ENCODE measurements at places on chromosomes 7 and 10. TPM values are rescaled to one million over a fixed set of nuclear protein-coding genes. Genes with fewer than 3 reads are reported as not detected.

Gene TUBAL3
- total RNA-seq = not detected

Gene LRIT1
- total RNA-seq = not detected

Gene CACUL1
- 27.1 TPM for total RNA-seq

DNA sequence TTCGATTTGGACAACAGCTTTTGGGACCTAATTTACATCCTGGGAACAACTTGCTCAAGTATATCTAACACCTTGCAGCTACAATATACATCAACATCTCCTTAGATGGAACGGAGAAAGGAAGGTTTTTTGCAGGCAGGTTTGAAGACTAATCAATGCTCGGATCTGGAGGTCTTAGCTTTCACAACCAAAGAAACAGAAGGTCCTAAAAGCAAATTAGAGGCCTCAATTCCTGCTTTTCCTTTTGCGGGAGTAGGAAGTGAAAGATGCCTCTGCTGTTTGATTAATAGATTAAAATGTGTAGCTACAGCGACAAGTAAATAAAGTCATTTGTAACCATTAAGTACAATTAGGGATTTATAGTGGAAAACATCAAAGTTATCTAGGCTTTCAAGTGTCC lies 3.7 kb upstream of the SP8 start:
- DNase-seq = no peak

DNA sequence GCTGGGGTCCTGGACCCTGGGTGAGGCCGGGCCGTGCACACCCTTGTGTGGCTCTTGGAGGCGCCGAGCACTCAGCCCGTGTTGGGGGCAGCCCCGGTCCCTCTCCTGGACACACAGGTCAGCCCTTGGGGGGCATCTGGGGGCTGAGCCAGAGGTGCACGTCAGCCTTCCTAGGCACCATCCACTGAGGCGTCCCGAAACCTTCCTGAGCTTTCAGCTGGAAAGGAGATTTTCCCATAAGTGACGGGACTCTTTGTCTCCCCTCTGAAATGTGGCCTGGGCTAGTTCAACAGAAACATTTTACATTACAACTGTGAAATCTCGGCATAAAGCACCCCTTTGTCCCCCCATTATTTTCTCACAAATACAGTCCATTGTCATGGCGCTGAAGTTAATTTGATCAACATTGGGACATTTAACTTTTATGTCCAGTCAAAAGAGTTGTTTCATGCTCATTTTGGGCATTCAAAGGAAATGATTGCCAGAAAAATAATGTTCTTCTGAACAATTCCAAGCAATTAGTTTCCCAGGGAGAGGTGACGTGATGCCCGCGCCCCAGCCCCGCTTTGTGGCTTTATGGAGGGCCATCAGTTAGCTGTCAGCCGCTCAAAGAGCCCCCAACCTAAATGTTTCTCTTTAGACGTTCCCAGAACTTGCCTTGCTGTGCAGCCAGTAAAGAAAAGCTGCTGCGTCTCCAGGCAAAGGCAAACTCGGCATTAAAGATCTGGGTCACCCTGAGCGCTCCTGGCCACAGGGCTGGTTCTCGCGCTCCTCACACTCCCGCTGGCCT lies 70.8 kb downstream of the NKX6-2 start:
- DNase-seq = no peak

DNA sequence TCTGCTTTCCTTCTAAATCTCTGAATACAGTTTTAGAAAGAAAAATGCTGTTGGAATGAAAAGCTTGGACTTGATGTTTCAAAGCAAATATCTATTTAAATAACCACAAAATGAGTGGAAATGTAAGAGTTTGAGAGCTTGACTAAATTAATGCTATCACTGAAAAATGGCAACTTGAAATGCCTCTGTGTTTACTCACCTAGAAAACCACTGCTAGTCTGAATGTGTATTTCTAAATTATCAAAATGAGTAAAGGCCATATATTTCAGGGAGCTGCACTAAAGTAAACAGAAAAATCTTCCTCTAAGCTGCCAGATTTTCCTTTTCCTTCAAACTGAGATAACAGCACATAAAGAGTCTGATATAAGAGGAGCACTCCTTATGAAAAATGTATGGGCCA lies 87.9 kb downstream of the DPY19L1 start:
- no peak for DNase-seq

GRCh38 chr10:86025509-86025908 lies 341.1 kb downstream of the GRID1 start:
- no peak for DNase-seq

DNA sequence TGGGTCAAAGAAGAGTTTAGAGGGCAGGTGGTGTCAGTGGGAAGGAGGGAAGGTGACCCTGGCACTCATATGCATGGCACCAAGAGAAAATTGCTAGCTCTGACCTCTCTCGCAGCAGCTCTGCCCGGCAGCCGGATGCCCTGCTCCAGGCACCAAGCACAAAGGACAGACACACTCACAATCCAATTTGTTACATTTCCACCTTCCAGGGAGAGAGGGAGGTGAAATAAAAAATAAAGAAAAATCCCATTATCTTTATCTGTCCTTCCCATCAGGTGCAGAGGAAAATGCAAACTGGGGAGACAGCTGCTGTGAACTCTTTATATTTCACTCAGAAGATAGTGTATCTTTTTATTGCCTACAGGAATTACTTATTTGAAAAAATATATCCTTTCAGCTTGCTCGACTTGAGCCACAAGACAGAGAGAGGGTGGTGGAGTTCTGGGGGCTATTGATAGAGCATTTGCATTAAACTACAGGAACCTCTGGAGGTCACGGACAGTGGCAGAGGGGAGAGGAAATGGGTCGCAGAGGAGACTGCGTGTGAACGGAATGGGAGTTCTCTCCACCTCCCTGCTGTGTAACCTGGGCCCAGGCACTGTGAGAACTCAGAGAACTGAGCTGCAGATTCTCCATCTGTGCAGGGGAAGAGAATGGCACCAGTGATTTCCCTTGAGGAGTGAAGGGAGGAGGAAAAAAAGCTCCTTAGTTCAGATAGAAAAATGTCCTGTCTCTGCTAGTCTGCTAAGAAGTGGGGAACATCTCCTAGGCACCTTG lies 421.4 kb downstream of the PLXNA4 start:
- no peak for DNase-seq

All from MG63 (cell line).